A549 treated with Mapracorat at 1 μM for 4 hours (cell line): ENCODE measurements at places on chromosomes 1 and 21. TPM values are rescaled to one million over a fixed set of nuclear protein-coding genes. Genes with fewer than 3 reads are reported as not detected.

Gene FCN3
- total RNA-seq, result not detected in 5 replicates

Gene LHX8
- 0.87 to 1.2 TPM (median 0.93 TPM) in 5 replicates for total RNA-seq

Gene GBP6
- not detected in 5 replicates for total RNA-seq

Gene LIPI
- total RNA-seq, result not detected in 5 replicates

Gene OR10K1
- total RNA-seq, result not detected in 5 replicates

Gene RAB3B
- 5.3 to 9.0 TPM (median 6.0 TPM) in 5 replicates for total RNA-seq

Gene B3GALT2
- not detected in 5 replicates for total RNA-seq

Gene SLAMF7
- total RNA-seq, result 1.3 to 2.9 TPM (median 1.6 TPM) in 5 replicates

Gene TMEM200B
- total RNA-seq, result 0.06 to 0.14 TPM (median 0.12 TPM) in 3 of 5 replicates, not detected in the others
